ENCODE measurements at places on chromosomes 6 and 20.

DNA sequence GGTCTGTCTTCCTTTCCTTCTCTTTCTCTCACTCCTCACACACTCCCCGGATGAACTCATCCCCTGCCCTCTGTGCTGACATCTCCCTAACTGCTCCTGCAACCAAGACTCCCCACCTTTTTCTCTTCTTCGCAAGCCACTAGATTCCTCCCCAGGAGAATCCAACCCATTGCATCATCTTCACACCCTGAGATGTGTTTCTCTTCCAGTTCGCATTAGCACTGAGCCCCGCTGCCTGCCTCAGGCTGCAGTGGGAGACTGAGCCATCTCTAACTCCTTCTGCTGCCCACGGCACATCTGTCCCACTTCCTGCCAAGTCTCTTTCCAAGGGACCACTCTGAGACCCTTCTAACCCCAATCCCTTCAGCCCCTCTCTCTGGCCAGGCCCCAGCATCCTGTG, 67.2 kb upstream of the NNAT start:
- no peak for DNase-seq

GRCh38 chr6:156954191-156954590, 177.0 kb downstream of the ARID1B start:
- DNase-seq: no peak

DNA sequence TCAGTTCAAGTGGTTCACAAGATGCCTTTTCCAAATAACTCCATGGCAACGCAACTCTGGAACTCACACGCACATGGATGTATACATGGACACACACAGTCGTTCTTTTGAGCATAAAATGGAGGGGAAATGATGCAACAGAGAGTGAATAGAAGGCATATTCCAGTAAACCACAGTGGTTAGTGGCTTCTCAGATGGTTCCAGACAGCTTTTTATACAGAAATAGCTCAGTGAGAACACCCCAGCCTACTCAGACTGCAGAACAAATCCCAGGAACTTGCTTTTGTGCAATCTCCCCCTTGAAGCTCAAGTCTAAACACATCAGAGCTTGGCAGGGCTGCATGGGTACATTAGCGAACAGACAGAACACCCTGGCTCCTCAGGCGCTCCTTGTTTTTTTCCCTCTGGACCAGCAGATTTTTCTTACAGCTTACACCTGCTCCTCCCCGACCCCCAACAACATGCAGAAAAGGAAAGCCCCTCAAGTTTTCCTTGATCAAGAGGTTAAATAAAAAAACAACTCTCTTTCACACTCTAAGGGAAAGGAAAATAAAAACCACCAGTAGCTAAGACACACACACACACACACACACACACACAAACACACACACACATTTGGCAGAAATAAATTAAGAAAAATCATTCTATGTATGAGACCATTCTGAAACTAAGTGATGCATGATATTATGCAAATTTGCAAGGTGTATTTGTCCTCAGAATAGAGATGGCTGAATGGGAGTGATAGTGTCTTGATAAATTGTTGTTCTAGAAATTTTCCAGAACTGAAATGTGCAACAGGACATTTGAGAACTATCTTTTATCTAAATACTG, 51.2 kb upstream of the RANBP9 start:
- no peak for DNase-seq

DNA sequence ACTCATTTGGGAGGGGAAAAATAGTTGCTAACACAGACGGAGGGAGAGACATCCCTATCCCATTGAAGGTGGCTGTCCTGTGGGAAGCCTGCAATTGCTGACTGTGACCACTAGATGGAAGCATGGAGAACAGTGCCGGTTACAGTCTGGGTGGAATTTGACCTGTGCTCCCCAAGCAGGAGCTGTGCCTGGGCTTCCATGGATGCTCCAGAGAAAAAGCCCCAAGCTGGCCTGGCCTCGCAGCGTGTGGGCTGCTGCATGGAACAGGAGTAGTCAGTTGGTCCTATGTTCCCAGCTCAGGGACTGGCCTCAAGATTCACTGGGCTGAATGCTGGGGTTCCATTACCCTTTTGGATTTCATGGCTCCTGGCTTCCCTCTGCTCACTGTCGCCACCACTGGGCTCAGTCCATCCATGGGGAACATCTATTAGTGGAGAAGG, 116.3 kb upstream of the CHD6 start:
- DNase-seq: peak; percentile 5

- no peak for DNase-seq
Observed at GRCh38 chr6:31946370-31946885, 533 bp downstream of the CFB start.

DNA sequence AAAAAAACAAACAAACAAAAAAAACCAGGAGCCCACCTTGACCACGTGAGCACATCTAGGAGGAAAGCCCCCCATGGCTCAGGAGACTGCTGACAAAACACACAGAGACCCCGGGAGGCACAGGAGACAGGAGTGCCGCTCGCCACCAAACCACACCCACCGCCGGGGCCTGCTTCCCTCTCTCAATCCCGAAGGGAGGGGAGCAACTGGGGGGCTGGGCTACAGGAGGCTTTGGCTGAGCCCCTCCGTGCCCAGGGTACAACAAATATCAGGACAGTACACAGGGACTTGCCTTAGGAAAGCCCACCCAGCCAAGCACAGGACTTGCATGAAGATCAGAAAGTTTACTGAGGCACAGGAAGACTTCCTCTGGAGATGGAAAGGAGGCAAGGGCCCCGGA, 102.5 kb downstream of the TAF4 start:
- DNase-seq: no peak

- no peak for DNase-seq
Observed at GRCh38 chr6:88725111-88725975, 238.1 kb downstream of the RNGTT start.

DNA sequence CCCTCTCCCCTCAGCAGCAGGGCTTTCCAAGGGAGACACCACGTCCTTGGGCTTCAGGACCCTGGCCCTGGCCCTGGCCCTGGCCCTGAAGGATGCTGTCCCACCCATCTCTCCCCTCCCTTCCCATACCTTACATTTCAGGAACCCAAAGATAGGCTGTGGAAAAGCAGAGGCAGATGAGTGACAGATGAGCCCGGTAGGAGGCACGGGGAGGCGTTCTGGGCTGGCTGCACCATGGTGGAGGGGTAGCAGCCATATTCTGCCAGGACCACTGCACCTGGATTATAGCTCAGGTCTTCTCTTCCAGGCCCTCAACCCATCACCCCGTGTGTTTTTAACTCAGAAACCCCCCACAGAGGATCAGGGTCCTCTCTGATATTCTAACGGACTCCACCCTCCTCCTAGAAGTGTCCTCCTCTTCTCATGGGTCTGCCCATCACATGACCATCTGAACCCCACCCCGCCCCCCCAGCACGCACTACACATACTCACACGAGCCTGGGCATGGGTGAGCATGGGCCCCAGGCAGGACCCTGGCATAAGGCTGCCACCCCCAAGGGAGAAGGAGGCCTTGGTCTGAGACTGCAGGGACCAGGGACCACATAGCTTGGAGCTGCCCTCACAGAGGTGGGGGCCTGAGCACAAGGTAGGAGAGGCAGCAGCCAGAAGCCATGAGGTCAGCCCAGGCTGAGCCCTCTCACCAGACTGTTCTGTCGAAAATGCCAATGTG, 220.8 kb upstream of the CDH4 start:
- DNase-seq: no peak

DNA sequence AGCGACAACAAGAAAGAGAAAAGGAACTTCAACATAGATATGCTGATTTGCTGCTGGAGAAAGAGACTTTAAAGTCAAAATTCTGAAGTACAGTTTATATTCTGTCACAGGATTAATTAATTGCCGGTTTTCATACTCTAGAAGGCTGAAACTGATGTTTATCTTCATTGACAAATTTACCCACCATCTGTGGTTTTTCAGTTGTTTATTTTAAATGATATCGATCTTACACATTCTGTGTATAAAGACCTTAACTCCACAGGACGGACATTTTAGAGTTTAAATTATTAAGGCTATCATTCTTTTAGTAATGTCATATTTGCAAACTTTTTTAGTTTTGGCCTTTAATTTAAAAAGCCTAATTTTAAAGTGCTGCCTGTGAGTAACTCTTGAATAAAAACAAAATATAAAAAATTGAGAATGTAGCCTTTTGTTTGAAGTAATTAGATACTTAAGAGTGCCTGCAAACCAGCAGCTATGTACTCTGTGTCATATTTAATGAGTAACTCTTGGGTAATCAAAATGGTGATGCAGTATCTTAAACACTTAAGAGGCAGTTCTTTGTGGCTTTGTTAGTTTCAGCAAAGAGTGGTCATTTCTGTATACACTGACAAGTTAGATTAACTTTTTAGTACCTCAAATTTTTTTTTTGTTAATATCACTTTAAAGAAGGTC, 59.3 kb downstream of the CDC5L start:
- DNase-seq: no peak

- DNase-seq: no peak
Observed at GRCh38 chr20:61802721-61803311, 262.9 kb downstream of the TAF4 start.

GRCh38 chr6:6154335-6154734, 147.6 kb upstream of the NRN1 start:
- DNase-seq: no peak

DNA sequence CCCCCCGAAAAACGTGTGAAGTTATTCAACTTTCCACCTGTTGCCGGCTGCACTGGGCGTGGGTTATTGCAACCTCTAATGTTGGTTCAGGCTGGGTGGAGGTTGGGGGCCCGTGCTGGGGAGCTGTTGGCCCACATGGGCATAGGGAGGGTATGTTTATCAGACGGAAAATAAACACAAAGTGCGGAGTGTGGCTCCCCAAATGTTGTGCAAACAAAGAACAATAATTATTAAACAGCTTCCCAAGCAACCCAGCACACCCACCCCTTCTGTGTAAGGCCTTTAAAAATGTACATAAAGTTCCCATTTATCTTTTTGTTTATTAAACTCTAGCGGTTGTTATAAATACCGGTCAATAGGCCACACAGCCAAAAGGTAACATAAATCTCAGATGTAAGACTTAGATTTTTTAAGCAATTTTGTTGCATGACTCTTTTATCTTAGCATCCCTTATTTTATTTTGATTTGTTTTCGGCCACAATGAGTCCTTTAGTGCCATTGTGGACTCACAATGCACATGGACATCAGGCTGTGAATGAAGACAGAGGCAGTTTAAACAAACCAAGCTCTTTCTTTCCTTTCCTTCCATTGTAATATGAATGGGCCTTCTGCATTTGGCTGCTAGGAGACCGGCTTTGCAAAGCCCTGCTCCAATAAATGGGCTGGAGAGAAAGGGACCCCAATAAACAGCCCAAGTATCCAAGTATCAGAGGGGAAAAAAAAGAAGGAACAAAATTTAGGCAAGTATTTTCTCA, 6.9 kb upstream of the DLL1 start:
- DNase-seq: no peak

DNA sequence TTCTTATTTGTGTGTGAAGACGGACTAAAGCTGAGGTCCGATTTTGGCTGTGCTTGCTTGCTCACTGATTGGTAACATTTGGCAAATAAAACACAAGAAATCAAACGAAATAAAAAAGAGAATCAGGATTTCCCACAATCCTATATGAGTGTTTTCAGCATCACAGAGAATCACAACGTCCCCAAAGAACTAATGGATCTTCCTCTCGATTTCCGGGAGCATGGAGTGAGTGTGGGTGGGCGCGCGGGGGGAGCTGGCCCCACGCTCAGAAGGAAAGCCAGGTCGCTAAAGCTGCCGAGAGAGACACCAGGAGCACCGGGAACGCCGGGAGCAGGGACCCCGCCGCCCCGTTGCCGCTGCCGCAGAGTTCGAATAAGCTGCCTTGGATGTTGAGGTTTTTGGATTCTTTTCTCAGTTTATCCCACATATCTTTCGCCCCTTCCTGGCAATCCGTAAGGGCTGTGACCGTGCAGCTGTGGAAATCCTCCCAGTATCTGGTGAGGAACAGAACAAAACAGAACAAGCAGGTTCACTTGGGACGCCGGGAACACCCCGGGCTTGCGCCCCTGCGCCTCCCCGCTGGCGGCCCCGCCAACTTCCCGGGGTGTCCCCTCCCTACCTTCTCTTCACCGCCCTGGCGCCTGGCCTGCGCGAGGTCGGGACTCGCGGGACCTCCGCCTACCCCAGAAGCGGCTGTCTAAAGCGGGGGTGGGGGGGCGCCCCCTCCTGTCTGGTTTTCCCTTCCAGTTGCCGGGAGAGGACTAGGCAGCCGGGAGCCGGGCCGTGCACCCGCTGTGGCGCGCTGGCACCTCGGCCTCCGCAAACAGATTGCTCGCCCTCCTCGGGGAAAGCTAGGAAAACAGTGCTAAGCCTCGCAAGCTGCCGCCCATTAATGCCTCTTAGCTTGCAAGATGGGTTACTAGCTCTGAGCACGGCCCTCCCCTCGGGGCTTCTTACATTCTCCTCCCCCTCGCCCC, 7.7 kb downstream of the NRN1 start:
- DNase-seq: peak; percentile 9

DNA sequence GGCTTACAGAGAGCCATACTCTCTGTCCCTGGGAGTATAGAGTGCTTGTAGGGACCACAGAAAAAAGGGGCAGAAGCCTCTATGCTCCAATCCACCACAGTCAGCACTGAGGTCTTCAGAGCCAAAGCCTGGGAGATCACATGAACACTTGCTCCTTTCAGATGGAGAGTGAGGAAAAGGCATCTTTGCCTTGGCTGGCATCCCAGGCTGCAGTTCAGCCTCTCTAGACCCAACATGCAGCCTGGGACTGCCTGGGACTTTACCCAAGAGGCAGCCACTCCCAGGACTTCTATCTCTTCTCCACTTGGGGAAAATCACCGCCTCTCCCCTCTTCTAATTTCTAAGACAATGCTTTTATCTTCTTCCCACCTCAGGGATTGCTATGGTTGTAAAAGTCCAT, 46.5 kb upstream of the MYLIP start:
- no peak for DNase-seq

GRCh38 chr20:16273812-16274555, 299.3 kb downstream of the KIF16B start:
- DNase-seq: peak; percentile 86

- no peak for DNase-seq
Observed at GRCh38 chr6:125835221-125835744, 44.5 kb downstream of the NCOA7 start.

DNA sequence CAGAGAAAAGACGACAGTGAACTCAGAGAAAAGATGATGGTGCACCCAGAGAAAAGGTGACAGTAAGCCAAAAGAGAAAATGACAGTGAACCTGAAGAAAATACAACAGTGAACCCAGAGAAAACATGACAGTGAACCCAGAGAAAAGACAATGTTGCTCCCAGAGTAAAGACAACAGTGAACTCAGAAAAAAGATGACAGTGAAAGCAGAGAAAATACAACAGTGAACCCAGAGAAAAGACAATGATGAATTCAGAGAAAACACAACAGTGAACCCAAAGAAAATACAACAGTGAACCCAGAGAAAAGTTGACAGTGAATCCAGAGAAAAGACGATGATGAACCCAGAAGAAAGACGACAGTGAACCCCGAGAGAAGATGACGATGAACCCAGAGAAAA, 140.5 kb upstream of the MAP3K4 start:
- DNase-seq: no peak

GRCh38 chr6:103113416-103113815, 1719.9 kb downstream of the GRIK2 start:
- DNase-seq: no peak

GRCh38 chr6:64034291-64034690, 398.7 kb downstream of the PHF3 start:
- no peak for DNase-seq
